ENCODE measurements at places on chromosomes 3 and 15. TPM values are rescaled to one million over a fixed set of nuclear protein-coding genes. Genes with fewer than 3 reads are reported as not detected.

DNA sequence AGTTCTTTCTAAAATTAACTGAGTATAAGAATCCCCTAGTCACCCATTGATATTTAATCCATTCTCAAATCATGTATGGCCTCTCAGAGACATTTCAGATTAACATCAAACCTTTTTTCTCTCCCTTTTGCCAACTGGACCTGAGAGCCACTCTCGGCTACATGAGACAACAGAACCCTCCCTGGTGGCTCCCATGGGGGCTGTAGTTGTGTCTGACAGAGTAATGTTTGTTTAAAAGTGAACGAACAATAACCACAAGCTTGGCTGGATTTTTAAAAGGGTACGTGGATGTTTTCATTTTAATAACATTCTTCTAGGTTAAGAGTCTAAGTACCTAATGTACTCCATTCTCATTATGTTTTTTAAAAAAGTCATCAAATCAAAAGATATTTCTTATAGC, 37.1 kb downstream of the P3H2 start:
- H3K27me3 ChIP-seq, result no peaks in the 10 kb centered on the region
- H3K36me3 ChIP-seq, result no peaks in the 10 kb centered on the region
- no peak overlapping the region for H3K27ac ChIP-seq
- DNase-seq, result no peak

DNA sequence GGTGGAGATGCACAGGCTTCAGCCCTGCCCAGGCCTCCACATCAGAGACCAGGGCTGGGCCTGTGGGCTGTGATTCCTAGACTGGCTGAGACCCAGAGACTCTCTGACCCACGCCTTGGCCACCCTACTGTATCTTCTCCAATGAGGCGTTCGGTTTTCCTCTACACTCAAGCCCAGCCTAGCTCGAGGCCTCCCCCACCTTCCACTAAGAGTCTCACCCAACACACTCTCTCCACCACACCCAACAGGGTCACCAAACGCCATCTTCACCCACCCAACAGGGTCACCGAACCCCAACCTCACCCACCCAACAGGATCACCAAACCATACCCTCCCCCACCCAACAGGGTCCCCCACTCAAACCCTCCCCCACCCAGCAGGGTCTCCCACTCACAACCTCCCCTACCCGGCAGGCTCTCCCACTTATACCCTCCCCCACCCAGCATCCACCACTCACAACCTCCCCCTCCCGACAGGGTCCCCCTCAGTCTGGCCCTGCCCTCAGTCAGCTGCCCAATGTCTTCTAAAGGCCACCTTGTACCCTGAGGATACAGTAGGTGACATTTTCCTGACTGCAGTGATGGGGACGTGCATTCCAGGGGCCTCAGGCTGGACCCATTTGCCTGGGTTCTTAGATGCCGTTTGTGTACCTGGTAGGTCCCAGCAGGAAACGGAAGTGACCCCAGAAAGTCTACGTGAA, 20.4 kb downstream of the CFAP100 start:
- no peak overlapping the region for H3K4me3 ChIP-seq
- H3K27me3 ChIP-seq, result no peaks in the 10 kb centered on the region
- H3K4me1 ChIP-seq, result no peaks in the 10 kb centered on the region
- H3K27ac ChIP-seq, result no peak overlapping the region

DNA sequence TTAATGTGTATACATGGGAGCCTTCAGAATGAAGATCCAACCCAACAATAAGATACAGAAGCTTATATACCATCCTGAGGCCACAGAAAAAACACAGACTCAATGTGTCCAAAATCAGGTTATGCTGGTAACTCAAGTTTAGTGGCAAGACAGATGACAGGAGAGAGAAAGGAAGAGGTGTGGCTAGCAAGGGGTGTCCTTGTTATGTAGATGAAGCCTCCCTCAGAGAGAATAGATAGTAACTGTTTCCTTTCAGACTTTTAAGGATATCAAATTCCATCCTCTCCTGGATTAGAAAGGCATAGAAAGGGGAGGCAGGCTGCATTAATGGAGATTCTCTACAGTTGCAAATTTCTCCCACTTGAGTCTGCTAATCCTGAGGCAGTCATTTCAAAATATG, 447.4 kb downstream of the GABRB3 start:
- H3K4me1 ChIP-seq, result no peaks in the 10 kb centered on the region
- H3K4me3 ChIP-seq, result no peak overlapping the region
- DNase-seq, result no peak
- no peaks in the 10 kb centered on the region for H3K36me3 ChIP-seq
- H3K27me3 ChIP-seq, result no peaks in the 10 kb centered on the region
- no peak overlapping the region for H3K27ac ChIP-seq

DNA sequence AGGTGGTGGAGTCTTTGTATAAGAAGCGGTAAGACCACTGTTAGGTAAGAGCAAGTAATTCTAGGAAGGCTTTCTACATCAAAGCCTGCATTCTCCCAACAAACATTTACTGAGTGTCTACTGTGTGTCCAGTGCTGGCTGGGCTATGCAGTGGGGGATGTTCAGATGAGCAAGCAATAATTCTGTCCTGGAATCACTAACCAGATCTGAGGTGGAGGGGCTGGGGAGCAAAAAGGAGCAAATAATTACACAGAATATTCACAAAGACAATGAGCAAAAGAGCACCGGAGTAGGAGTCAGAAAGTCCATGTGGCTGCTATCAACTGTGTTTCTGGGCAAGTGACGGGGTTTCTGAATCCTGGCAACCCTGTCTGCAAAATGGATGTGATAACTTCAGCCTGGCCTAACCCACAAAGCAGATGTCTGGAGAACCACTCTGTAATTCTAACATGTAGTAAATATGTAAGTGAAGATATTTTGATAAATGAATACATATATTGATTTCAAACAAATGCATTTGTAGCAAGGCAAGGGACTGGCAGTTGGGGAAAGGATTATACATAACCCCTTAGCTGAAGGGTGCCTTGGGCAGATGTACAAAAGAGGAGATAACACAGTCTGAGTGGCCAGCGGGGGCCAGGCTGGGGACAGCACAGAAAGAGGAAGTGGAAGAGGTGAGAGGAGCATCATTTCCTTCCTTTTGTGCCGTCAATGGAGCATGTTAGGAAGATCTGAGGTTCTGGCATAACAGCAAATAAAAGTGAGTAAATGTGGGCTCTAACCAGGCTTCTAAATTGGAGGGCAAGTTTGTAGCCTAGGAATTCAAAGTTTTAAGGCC, 28.8 kb downstream of the CYP8B1 start:
- H3K4me1 ChIP-seq, result no peaks in the 10 kb centered on the region
- H3K36me3 ChIP-seq, result no peaks in the 10 kb centered on the region
- DNase-seq, result peak; percentile 11
- no peaks in the 10 kb centered on the region for H3K27me3 ChIP-seq
- H3K27ac ChIP-seq, result no peak overlapping the region

GRCh38 chr3:26004172-26004571, 214.3 kb downstream of the OXSM start:
- H3K27me3 ChIP-seq, result no peaks in the 10 kb centered on the region
- H3K4me3 ChIP-seq, result no peak overlapping the region
- DNase-seq, result no peak
- no peak overlapping the region for H3K27ac ChIP-seq
- no peaks in the 10 kb centered on the region for H3K36me3 ChIP-seq
- H3K4me1 ChIP-seq, result no peaks in the 10 kb centered on the region

DNA sequence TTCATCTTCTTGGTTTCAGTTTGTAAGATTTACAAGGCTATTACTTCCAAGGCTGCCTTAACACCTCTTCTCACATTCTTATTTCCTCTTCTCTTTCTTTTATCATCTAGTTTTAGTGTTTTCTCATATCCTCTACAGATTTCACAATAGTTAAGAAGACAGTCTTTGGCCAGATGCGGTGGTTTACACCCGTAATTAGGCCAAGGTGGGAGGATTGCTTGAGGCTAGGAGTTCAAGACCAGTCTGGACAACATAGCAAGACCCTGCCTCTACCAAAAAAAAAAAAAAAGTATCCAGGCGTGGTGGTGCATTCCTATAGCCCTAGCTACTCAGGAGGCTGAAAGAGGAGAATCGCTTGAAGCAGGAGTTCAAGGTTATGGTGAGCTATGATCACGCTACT, 3.5 kb upstream of the ALDH1A2 start:
- H3K4me3 ChIP-seq, result no peak overlapping the region
- no peak overlapping the region for H3K27ac ChIP-seq
- H3K4me1 ChIP-seq, result peaks cover 14% of the 10 kb centered on the region
- peaks cover 36% of the 10 kb centered on the region for H3K27me3 ChIP-seq

DNA sequence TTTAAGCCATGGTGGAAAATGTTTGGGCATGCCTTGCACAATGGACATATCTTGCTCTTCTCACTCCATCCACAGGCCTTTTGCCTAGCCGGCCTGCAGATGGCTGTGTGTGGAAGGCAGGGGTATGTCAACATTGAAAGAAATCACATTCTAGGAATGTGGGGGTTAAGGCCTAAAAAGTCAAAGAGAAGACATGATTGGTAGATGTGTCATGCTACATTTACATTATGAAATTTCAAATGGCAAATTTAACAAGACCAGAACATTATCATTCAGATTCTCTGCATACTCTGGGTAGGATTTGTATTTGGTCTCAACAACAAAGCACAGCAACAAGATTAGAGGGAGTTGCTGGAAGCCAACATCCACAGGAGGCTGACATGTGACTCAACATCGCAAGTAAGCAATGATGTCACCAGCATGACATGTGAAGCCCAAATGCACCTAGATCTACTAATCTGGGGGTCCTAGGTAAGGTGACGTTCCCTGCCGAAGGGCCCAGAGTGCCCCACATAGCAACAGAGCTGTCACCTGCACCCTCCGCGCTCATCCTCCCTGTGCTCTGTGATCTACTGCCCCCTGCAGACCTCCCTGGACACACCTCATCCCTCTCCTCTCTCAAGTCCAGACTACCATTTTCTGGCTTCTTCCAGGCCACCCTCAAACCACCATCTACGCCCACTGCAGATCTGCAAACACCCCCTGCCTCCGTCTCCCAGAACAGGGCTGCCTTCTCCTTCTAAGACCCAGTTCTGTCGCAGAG, 39.4 kb downstream of the CLDN18 start:
- no peaks in the 10 kb centered on the region for H3K36me3 ChIP-seq
- H3K27ac ChIP-seq, result no peak overlapping the region
- H3K4me3 ChIP-seq, result no peak overlapping the region

GRCh38 chr3:46252980-46253379, 10.7 kb downstream of the CCR3 start:
- DNase-seq, result no peak
- no peak overlapping the region for H3K27ac ChIP-seq
- no peak overlapping the region for H3K4me3 ChIP-seq
- H3K27me3 ChIP-seq, result no peaks in the 10 kb centered on the region
- H3K36me3 ChIP-seq, result no peaks in the 10 kb centered on the region

DNA sequence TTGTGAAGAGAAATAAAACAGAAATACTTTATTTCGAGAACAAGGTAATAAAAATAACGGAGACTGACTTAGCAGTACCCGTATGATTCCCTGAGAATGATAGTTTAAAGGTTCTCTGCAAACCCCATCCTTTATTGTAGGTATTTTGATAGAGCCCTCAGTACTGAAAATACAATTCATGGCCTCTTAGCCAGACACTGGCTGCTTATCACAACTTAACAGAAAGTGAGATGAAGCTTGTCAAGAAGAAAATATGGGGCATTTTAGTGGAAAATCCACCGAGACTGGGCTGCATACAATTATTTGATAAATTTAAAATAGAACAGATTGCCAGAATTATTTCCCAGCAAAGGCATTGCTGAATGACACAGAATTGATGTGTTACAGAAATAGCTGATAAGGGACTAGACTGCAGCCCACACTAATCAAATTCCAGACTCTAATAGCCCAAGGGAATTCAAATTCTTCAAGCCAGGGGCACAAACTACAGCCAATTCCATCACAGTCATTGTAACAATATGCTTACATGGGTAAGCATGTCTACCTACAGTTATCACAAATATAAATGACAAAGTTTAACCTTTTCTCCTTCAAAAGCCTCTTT, 521.9 kb downstream of the PLOD2 start:
- DNase-seq, result no peak
- no peak overlapping the region for H3K27ac ChIP-seq
- no peaks in the 10 kb centered on the region for H3K4me1 ChIP-seq

DNA sequence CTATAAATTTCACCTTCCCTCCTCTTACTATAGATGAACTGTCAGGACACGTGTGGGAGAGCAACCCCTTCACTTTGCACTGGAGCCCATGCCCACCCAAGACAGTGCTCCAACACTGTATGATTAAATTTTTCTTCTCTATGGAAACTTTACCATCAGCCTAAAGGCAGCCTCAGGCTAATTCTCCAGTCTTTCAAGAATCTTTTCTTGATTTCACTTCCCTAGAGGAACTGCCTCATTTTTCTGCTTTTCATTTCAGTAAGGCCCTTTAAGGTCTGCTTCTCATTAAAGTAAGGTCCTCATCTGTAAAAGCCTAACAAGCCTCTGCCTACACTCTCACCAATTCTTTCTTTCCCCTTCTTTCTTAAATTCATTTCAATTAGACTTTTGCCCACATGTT, 137.3 kb downstream of the KCNMB2 start:
- H3K27ac ChIP-seq, result no peak overlapping the region
- no peaks in the 10 kb centered on the region for H3K4me1 ChIP-seq
- H3K27me3 ChIP-seq, result no peaks in the 10 kb centered on the region
- no peak for DNase-seq
- H3K36me3 ChIP-seq, result no peaks in the 10 kb centered on the region

DNA sequence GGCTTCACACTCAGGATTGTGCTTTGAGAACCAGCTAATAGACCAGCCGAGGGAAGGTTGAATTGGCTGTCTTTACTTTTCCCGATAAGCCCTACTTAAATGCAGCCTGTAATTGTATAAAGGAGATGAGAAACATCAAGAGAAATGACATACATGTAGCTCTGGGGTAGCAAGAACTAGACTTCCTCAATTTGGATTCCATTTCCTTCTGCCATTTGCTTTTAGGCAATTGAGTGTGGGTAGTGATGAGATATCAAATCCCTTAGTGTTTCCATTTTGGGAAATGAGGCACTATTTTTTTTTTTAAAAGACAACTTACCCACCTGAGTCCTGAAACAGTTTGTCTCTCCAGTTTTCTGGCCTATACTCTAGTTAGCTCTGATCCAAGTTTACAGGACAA, 2.2 kb downstream of the INAFM2 start:
- no peaks in the 10 kb centered on the region for H3K36me3 ChIP-seq
- H3K4me1 ChIP-seq, result peaks cover 24% of the 10 kb centered on the region
- no peak for DNase-seq
- H3K27ac ChIP-seq, result no peak overlapping the region

GRCh38 chr15:70062321-70062956, 35.3 kb downstream of the TLE3 start:
- H3K36me3 ChIP-seq, result peaks cover 90% of the 10 kb centered on the region
- no peaks in the 10 kb centered on the region for H3K27me3 ChIP-seq
- no peaks in the 10 kb centered on the region for H3K4me1 ChIP-seq
- no peak for DNase-seq
- no peak overlapping the region for H3K27ac ChIP-seq

DNA sequence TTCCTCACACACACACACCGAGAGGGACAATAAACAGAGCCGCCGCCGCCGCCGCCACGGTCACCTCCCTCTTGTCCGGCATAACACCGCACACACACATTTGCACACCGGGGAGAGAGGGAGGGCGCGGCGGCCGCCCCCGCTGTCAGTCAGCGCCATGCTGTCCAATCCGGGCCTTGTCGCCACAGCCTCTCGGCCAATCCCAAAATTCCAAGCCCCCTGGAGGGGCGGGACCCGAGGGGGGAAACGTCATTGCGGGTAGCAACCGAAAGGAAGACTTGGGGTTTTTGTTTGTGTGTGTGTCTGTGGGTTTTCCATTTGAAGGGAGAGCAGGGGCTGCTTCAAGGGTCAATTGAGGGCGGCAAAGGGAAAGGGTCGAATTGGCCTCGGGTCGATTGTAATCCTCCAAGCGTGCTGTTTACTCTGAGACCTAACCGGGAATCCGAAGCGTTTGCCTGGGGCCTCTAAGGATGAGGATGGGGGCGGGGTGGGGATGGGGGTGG, at the start of gene TOP2B:
Gene TOP2B (minus strand): TSS at position 96 of the 503 bp plus-strand sequence. CDS start 610 bp downstream, outside the sequence.
- peak within 1 kb of the TSS; percentile 96 for H3K27ac ChIP-seq
- DNase-seq, result peak; percentile 97

TGM5 gene
- not detected for total RNA-seq

TTC21A gene
- total RNA-seq, result 4.1 TPM

CPEB1 gene
- total RNA-seq, result not detected

AGTR1 gene
- total RNA-seq, result not detected

CCR5 gene
- 18.2 TPM for total RNA-seq

SLC51B gene
- not detected for total RNA-seq
